ENCODE measurements at places on chromosomes 7 and 10. TPM values are rescaled to one million over a fixed set of nuclear protein-coding genes. Genes with fewer than 3 reads are reported as not detected.

The ELN gene
- total RNA-seq, result not detected

The SLC26A3 gene
- total RNA-seq, result not detected

The HMX2 gene
- total RNA-seq, result 0.15 TPM

The C10orf143 gene
- total RNA-seq, result 1.2 TPM

The UBTD1 gene
- 19.5 TPM for total RNA-seq

The SPDYE11 gene
- not detected for total RNA-seq

The PIP gene
- total RNA-seq, result 0.28 TPM

The MIOS gene
- 19.2 TPM for total RNA-seq

The CALHM2 gene
- 5.1 TPM for total RNA-seq

The NKX2-3 gene
- 0.07 TPM for total RNA-seq

The SCRN1 gene
- 71.5 TPM for total RNA-seq

The EPHB6 gene
- 0.53 TPM for total RNA-seq

The SFXN4 gene
- 50.6 TPM for total RNA-seq

The HOGA1 gene
- total RNA-seq, result 1.5 TPM

The HOXA6 gene
- 2.1 TPM for total RNA-seq

All from A549 treated with RU486 at 1 μM for 4 hours (cell line).